Stimulated activated CD8-positive, alpha-beta memory T cell treated with anti-CD3 and anti-CD28 coated beads, Interleukin-7, amount 100 ng/mL, for 1 hour (primary cell): ENCODE measurements at places on chromosomes 11 and 22.

GRCh38 chr22:31106731-31107177, 614 bp downstream of the SELENOM start:
- no peak for DNase-seq

DNA sequence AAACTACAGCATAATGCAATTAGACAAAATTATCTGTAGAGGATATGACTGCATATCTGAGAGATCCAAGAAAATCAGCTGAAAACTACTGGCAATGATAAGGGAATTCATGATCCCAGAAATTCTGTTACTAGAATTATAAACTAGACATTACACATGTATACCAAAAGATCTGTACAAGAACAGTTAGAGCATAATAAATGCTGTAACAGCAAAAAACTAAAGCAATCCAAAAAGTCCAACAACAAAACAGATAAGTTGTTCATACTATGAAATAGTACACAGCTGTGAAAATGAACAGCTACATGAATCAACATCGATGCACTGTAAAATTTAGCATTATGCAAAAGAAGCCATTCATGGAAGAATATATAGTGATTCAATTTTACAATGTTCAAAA, 6.0 kb downstream of the ZNF214 start:
- no peak for DNase-seq

DNA sequence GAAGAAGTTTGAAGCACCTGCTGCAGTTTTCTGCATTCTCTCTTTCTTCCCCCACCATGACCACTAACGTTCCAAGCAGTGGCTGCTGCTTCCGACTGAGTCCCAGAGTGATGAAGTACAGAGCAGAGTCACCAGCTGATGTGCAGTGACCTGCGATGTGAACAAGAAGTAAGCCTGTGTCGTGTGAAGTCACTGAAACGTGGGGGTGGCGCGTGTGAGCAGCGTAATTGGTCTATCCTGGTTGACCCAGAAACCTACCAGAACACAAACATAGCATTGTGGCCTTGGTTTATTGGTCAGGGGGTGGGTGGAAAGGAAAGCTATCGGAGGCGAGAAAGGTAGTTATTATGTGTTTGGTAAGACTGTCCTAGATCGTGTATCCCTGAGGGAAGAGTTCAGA, 3.5 kb downstream of the KRTAP5-7 start:
- no peak for DNase-seq

DNA sequence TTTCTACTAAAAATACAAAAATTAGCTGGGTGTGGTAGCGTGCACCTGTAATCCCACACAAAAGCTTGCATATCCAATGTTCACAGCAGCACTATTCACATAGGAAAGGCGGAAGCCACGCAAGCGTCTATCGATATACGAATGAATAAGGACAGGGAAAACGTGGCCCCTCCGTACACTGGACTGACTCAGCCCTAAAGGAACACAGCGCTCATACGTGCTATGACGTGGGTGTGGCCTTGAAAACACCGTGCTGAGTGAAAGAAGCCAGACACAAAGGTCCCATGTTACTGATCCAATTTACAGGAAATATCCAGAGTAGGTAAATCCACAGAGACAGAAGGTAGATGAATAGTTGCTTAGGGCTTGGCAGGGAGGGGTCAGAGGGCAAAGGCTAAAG, 7.0 kb downstream of the LMF2 start:
- no peak for DNase-seq

DNA sequence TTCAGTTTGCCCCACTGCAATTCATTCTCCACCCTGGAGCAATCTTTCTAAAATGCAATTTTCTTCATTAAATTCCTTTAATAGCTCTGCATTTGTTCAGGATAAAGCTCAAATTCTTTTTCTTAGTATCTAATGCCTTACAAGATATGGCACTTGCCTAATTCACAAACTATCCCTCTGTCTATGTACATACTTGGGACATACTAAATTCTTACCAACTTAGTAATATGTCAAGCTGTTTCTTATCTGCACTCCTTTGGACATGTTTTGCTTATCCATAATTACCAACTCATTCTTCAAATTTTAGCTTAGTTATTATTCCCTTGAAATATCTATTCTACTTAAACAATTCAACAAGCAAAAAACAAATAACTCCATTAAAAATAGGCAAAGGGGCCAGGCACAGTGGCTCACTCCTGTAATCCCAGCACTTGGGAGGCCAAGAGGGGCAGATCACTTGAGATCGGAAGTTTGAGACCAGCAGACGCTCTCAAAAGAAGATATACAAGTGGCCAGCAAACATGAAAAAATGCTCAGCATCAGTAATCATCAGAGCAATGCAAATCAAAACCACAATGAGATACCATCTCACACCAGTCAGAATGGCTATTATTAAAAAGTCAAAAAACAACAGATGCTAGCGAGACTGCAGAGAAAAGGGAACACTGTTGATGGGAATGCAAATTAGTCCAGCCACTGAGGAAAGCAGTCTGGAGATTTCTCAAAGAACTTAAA, 96.9 kb downstream of the FAM76B start:
- no peak for DNase-seq

GRCh38 chr11:46391578-46392420, at the start of gene CHRM4:
TSS of gene CHRM4 (minus strand) at chr11:46391776. CDS start at chr11:46386557, 5,219 bp downstream.
- no peak for DNase-seq

DNA sequence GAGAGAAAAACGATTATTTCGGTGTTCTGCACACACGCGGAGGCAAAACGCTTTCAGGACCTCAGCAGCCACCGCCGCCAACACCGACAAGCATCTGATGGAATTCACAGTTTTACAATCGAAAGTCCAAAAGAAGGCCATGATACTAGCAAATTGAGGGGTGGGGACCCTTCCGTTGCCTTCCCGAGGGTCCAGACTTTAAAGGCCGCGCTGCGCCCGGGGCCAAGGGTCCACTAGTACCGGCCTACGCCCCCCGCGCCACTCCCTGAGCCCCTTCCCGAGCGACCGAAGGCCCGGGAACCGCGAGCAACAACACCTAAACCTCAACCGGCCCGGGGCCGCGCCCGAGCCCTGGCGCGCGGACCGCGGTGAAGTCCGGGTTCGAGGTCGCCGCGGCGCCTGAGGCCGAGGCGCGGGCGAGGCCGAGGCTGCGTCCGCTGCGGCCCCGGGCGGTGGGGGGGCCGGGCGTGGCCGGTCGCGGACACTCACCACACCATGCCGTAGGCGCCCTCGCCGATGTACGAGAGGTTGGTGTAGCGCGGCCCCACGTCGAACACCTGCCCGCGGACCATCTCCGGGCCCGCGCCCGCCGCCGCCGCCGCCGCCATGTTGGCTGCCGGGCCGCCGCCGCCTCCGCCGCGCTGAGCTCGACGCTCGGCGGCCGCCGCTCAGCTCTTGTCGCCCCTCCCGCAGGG, 465 bp downstream of the MAPK1 start:
- DNase-seq, result no peak

GRCh38 chr11:16897470-16898061, 116.6 kb downstream of the PLEKHA7 start:
- no peak for DNase-seq

DNA sequence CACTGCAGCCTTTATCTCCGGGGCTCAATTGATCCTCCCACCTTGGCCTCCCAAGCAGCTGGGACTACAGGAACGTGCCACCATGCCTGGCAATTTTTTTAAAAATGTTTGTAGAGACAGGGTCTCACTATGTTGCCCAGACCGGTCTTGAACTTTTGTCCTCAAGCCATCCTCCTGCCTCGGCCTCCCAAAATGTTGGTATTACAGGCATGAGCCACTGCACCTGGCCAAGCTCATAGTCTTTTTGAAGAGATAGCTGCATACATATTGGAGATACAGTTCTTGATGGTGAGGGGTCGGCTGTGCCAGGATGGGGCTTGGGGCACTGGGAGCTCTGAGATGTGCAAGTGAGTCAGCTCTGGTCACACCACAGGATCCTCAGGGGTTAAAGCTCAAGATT, 53.2 kb downstream of the CHRDL2 start:
- no peak for DNase-seq

- no peak for DNase-seq
Measured at GRCh38 chr11:997907-998306, 38.6 kb downstream of the MUC6 start.

- DNase-seq, result no peak
Measured at GRCh38 chr22:50027639-50028537, 15.3 kb upstream of the IL17REL start.

DNA sequence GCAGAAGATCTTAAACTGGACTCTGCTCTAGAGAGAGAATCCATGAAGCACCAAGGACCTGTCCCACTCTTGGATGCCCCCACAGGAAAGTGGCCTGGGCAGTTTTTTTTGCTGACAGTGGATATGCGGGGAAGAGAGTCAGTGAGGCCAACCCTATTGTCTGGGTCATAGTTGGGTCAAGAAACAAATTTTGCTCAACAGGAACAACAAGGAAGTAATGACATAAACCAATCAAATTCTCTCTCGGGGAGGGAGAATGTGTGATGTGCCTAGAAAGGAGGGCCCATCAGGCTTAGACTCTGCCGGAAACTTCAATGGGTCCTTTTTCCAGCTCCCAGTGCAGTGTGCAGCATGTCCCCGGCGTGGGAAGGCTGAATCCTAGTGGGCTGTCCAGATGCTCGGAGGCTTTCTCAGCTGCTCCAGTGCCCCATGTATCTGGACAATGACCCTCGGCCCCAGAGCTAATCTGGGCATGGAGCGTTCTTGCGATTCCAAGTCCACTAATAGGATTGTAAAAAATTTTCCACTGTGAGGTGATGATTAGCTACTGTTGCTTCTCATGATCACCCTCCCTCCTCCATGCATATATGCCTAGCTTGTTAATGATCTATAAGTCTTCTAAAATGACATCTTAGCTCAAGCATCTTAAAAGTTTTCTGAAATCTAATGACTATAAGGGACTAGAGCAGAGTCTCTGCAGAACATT, 101.0 kb downstream of the SNX19 start:
- DNase-seq, result no peak

DNA sequence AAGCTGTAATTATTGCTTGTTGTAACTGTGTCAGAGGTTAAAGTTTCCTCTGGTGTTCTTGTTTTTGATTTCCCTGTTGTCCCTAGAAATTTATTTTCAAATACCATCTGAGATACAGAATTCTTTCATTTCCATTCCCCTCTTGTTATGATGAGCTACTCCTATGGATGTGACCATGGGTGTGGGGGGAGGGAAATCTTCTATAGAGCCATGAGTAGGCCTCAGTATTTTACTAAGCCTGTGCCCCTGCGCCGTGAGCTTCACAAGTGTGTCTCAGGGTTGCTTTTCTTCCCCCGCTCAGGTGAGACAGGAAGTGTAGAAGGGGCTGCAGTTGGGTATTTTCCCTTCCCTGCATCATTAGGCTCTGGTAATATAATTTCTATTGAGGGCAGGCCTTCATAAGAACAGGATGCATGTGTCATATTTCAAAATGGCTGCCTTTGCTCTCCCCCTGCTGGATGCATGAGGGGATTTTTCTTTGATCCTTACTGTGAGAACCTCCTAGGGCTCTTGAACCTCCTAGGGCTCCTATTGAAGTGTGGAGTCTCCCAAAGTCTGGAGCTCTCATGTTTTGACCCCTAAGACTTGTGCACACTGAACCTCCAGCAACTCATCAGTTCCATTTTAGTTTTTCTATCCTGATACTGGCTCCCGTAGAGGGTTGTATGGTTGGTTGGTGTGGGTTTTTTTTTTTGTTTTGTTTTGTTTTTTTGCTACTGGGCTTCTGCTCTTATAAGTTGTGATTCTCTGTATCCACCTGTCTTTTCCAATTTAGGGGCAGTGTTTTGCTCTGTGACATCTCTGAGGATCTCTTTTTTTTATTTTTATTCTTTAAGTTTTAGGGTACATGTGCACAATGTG, 658.2 kb downstream of the NTM start:
- no peak for DNase-seq

- DNase-seq, result no peak
Measured at GRCh38 chr11:76597533-76598425, 72.8 kb downstream of the LRRC32 start.

DNA sequence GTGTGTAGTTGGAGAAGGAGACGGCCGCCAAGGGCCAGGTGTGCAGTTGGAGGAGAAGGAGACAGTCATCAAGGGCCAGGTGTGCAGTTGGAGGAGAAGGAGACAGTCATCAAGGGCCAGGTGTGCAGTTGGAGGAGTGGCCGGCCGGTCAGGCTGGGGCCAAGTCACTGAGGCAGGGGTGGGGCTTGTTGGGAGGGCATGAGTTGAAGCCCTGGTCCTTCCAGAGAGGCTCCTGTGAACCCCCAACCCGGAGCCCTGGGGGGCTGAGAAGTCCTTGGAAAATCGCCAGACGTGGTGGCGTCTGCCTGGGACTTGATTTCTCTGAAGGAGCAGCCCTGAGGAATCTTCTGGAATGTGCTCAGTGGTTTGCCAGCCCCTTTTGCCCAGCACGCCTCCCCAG, 1320.5 kb downstream of the BRD1 start:
- no peak for DNase-seq

- no peak for DNase-seq
Measured at GRCh38 chr11:67248653-67249052, 17.6 kb upstream of the GRK2 start.

DNA sequence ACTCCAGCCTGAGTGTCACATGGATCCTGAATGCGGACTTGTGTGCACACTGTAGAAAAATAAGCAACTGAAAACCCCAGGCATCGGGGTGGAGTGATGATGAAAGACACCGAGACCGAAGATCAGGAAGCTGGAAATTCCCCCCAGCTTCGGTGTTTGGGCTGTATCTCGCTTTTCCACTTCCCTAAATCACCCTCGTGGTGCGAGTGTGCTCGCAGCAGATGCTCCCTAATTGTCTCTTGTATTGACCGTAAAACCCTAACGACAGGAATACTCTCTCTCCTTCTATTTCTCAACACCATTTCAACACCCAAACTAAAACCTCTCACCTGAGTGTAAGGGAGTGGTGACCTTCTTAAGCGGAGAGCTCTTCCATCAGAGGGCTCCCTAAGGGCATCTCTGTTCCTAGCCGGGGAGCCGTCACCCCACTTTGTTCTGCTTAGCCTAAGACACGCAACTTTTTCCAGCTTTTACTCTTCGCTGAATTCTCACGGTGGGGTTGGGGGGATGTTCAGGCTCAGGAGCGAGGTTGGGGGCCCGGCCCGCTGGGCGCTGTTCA, 635 bp upstream of the GRK3 start:
- DNase-seq, result no peak

GRCh38 chr11:110571081-110571720, 141.0 kb downstream of the ARHGAP20 start:
- no peak for DNase-seq

- DNase-seq, result no peak
Measured at GRCh38 chr11:101185985-101186384, 56.4 kb upstream of the PGR start.

DNA sequence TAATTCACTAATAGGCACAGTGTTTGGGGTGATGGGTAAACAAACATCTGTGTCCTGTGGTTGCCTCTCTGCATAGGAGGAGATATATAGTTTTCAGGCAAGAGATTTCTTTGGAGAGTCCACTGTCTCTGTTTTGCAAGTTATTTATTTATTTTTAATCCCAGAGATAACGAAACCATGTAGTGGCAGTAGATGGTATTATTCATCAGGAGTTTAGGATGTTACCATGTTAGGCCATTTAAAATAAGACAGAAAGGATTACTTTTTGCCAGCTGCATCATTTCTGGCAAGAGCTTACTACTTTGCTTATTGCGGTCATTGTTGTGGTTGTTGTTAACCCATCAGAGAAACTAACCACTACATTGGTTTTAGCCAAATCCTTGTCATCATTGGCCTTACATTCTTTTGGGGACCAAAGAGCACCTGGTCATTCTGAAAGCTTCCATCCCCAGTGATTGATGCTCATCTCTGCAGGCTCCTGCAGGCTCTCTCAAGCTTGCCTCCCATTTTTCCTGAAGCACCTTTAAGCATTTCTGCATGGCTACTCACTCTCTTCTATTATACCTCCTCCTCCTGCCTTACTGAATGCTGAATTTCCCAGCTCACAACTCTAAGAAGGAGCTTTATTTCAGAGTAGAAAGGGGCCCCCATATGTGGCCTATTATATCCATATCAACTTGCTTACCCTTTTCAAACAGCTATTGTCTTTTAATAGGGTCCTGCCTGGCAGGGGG, 84.4 kb downstream of the CSTPP1 start:
- DNase-seq, result no peak
